ENCODE measurements at places on chromosomes 12 and 14.

DNA sequence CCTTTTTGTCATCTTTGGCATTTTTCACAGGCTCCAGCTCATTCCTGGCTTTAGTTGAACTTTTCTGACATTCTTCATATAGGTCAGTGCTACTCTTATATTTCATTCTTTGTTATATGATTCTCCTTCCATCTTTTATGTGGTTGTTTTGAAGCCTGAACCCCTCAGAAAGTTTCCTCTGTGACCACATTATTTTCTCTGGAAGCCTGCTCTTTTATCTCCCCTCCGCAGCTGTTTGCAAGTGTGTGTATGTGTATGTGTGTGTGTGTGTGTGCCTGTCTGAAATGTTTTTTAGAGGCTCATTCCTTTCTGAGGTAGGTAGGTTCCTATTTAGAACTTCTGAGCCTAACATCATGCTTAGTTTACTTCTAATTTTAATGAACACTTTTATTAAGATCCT, 47.6 kb downstream of the ANO4 start:
- no peak for DNase-seq

DNA sequence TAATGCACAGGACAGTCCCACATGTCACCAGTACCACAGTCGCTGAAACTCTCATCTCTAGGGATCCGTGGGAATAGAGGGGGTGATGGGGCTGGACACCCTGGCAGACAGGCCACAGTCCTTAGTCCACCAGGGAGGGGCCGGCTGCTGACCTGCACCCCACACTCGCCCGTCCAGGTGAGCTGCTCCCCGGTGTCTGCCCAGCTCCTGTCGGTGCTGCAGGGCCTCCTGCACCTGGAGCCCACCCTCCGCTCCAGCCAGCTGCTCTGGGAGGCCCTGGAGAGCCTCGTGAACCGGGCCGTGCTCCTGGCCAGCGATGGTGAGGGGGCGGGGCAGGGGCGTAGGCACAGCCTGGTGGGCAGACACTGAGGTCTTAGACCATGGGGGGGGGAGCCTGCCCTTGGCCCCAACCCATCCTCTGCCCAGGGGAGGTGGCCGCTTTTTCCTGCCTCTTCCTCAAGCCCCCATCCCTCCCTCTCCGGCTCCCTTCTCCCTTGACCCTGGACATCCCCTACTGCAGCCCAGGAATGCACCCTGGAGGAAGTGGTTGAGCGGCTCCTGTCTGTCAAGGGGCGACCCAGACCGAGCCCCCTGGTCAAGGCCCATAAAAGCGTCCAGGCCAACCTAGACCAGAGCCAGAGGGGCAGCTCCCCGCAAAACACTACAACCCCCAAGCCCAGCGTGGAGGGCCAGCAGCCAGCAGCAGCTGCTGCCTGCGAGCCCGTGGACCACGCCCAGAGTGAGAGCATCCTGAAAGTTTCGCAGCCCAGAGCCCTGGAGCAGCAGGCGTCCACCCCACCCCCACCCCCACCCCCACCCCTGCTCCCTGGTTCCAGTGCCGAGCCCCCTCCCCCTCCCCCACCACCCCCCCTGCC, 17.1 kb upstream of the ADSS1 start:
- no peak for DNase-seq

DNA sequence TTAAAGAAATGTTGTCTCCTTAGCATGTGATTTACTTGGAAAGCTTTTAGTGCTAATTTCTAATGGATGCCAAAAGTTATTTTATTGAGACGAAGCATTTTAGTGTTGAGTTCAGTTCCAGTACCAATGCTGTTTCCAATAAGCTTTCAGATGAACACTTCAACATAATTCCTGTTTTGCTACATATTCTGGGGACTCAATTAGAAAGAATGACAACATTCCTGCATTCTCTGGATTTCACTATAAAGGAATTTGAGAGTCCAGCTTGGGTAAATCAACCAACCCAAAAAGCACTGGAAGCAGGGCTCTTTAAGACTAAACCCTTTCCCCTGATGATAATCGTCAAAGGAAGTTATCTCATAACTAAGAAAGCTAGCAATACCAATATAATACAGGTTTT, 353.0 kb upstream of the TMTC1 start:
- no peak for DNase-seq

DNA sequence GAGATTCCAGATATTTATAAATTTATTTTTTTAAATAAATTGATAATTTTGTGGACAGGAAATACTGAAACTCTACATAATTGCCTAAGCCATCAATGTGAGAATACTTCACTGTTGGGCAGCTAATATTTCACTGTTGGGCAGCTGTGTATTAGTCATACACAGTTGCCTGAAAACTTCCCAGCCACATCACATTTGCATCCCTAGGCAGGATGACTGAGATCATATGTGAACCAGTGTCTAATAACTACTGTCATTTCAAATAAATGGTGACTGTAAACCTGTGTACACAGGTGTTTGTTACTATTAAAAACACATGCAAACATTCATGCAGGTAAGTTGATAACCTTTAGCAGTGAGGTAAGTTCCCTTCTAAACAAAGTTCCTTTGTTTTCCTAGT, 43.9 kb downstream of the TMTC3 start:
- no peak for DNase-seq

DNA sequence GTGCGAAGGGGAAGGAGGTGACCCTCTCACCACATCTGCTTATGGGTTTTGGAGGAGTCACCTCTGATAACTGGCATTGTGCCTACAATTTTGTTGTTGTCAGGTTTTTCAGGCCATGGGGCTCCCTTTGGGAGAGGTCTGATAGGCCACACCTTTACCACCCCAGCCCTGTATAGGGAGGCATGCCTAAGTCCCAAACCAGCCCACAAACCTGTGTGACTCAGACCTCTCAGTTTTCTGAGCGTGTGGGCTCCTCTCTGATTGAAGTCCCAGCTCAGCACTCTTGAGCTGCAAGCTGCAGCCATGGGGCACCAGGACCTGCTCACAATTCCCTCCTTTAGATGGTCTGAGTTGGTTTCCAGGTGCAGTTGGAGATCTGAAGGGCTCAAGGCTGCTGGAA, 1429.3 kb upstream of the TMEM132C start:
- DNase-seq, result no peak

GRCh38 chr12:107396991-107397390, 288.6 kb upstream of the PWP1 start:
- DNase-seq, result no peak

DNA sequence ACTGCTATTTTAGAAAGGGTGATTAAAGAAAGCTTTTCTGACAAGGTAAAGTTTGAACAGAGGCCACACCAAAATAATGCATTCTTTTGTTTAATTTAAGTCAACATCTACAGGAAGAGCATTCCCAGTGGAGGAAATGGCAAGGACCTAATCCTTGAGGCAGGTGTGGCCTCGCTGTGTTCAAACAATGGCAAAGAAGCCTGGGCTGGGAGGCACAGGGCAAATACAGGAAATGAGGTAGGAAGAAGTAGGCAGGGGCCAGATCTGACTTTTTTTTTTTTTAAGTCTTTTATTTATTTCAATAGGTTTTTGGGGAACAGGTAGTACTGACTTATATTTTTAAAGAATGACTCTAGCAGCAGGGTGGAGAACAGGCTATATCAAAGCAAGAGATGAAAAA, 53.5 kb downstream of the ARMH4 start:
- DNase-seq, result no peak

GRCh38 chr14:85273099-85273677, 256.8 kb upstream of the FLRT2 start:
- DNase-seq, result no peak

DNA sequence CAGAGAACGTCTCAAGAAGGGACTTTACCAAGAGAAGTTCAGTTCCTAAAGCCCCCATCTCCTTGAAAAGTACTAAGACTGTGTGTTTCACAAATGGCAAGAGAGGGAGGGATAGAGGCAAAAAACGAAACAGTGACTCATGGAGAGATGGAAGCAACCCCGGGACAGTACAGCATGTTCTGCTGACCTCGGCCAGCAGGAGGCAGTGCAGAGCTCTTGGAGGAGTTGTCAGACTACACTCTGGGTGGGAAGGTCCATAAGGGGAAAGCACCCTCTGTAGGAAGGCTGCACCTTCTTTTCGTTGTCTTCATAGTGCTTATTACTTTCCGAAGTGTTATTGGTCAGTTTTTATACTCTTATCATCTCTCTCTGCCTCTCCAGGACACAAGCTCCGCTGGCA, 525.2 kb upstream of the CCDC196 start:
- peak; percentile 26 for DNase-seq

DNA sequence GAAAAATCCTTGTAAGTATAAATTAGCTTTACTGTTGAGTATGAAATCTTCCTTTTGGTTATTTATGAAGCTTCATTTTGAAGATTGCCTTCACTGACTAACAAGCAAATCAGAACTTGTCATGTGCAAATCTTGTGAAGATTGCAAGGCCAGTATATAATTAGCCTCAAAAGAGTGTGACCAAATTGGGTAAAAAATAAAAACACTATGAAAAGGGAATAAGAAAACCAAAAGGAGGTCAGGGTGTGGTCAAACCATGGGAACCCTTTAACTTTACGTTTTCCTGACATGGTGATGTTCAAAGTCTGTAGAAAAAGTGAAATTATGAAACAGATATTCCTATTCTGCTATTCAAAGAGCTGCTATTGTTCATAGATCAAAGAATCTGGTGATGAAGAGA, 230.3 kb downstream of the BCAT1 start:
- no peak for DNase-seq

DNA sequence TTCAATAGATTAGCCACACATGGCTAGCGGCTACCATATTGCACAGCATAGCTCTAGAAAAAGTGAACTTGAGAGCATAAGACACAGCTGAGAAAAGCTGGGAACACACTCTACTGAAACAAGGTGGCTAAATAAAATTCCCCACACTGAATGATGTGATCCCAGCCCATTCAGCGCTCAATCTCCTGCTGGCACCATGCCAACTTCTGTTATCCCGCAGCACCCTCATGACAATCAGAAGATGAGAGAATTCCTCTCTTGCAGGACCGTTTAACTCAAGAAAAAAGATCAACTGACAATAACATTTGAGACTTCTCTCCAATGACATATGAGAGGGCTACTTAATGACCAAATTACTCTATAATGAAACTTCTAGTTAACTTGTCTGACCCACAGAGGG, 115.4 kb downstream of the ADAMTS20 start:
- no peak for DNase-seq

GRCh38 chr14:99460793-99461192, 19.9 kb downstream of the SETD3 start:
- no peak for DNase-seq

GRCh38 chr12:69354172-69354555, 5.4 kb upstream of the YEATS4 start:
- DNase-seq, result no peak

DNA sequence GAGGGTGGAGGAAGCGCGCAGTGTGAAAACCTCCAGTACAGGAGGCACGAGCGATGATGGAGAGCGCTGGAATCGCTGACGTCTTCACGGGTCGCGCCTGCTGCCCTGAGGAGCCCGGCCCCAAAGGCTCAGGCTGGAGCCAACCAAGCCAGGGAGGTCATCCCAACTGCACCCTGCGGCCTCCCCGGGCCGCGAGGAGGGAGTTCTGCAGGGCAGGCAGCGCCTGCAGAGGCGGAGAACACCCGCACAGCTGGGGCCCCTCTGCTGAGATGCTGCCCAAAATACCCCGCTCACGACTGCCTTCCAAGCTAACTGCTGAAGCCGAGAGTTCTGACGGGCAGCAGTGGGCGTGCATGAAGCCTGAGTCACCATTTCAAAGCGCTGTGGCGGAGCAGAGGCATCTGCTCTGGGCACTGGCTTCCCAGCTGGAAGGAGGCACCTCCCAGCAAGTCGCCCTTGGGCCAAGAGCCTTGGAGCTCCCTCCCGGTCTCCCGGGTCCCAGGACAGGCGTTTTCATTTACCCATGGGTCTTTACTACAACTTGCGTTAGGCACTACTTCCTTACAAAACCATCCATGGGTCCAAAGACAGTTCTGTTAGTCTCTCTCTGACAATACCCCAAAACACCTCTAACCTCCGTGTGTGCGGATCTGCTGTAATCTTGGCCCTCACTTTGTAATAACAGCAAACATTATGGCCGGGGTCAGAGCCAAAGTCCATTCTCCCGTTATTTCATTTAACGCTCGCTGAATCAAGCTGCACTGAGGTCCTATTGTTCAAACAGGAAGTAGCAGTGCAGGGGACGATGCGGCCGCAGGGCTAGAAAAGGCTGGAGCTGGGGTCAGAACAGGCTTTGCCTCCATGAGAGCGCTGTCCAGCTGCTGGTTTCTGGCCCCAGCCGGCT, 60.1 kb upstream of the RIMBP2 start:
- peak; percentile 42 for DNase-seq

DNA sequence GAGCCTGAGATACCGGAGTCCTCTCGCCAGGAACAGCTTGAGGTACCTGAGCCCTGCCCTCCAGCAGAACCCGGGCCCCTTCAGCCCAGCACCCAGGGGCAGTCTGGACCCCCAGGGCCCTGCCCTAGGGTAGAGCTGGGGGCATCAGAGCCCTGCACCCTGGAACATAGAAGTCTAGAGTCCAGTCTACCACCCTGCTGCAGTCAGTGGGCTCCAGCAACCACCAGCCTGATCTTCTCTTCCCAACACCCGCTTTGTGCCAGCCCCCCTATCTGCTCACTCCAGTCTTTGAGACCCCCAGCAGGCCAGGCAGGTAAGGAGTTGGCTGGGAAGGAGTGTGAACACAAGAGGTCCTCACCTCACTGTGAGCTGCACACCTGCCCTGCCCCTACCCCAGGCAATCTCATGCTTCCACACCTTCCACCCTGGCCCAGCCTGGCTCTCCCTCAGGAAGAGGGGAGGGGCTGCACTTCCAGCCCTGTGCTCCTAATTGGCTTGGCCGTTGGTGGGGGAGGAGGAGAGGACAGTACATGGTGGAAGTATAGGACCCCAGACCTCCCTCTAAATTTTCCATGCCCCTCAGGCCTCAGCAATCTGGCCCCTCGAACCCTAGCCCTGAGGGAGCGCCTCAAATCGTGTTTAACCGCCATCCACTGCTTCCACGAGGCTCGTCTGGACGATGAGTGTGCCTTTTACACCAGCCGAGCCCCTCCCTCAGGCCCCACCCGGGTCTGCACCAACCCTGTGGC, 6.2 kb downstream of the C1QL4 start:
- no peak for DNase-seq

DNA sequence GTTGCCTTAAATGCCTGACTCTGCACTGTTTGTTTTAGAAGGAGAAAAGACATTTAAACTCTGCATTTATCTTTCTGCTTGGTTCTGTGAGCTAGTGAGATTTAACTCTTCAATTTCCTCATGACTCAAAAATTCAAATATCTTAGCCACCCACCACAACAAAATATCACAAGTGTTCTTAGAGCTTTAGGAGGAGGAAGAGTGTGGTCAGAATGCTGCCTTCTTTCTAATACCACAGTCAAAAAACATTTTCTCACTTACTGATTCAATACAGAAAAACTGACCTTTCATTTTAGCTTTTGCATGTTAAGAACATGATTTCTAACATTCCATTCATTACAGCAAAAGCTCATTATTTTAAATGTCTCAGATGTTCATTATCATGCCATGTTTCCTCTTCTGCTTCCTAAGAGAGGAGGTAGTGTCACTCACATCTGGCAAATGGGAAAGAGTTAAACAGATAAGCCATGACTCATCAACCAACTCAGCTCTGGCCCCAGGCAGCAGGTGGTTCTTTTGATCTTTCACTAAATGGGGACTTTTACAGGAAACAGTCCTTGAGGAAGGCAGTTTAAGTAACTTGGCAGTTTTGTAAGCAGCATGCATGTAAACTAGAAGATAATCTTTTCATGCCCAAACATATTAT, 56.4 kb upstream of the RNU6-8 start:
- DNase-seq, result no peak

- no peak for DNase-seq
Observed at GRCh38 chr14:100994082-100994481, 90.6 kb upstream of the RTL1 start.

GRCh38 chr12:62736596-62736995, 198.4 kb downstream of the PPM1H start:
- no peak for DNase-seq

Data from nucleus accumbens (tissue), 56 donors.